Activated gamma-delta T cell treated with Interleukin-2 at 50 U/mL for 16 hours (primary cell): ENCODE measurements at places on chromosomes 12 and 14.

DNA sequence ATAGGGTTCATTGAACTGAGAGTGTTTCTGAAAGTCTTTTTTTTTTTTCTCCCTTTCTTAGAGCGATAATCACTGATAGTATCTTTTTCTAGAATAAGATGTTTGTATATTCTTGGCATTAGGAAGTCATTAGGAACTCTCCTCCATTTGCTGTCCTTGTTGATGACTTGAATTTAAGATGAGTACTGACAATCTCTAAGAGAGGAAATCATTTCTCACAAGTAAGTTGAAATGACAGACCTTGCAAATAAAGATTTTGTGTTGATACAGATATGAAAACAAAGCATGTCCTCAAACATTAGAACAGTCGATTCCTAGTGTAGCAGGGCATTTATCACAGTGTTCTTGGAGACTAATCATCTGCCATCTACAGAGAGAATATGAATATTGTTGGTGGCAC lies 458.4 kb upstream of the SYT1 start:
- no peak for DNase-seq

- no peak for DNase-seq
These were observed 102.8 kb downstream of the SLC16A7 start for GRCh38 chr12:59698600-59698999.

DNA sequence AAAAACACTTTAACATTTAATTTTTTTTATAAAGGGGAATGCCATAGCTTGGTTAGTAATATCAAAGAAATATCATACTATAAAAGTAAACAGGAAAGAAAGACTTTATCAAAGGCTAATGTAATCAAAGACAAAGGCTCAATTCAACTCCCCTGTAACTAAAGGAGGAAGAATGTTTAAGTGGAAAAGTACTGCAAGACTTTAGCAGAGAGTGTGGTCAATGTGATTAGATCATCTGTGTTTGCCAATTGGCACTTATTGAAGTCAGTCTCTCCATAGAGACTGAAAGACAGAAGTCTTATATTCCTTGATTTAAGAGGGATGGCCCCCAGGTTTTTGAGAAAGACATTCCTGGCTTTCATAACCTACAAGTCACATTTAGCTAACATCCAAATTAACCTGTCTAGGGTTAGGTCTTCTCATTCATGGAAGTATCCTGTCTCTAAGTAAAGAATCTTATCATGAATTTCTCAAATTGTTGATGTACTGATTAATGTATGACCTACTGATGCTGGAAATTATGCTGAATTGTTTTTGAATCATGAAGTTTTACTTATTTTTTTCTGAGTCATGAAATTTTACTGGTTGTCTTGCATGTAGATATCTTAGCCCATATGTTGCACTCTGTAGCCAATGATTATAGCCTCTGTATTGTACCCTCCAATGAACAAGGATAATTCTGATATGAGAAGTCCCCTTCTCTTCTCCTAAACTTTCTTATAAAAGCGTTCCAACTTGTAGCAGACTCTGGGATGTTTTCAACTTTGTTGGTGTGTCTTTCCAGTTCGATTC lies 65.4 kb downstream of the ATXN7L3B start:
- DNase-seq: no peak

DNA sequence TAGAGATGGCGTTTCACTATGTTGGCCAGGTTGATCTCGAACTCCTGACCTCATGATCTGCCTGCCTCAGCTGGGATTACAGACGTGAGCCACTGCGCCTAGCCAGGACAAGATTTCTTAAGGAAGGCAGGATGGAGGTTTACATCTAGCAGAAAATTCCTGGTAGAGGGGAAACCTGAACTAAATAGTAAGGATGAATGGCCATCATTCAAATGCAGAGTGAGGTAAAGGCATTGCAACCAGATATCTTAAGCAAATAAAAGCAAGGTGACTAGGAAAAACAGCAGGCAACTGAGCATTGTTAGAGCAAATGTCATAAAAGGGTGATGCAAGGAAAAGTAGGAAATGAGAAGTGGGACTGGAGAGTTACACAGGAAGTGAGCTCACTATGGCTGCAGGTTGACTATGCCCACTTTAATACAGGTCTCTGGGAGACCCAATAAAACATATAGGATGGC lies 133.0 kb downstream of the SOX5 start:
- no peak for DNase-seq

DNA sequence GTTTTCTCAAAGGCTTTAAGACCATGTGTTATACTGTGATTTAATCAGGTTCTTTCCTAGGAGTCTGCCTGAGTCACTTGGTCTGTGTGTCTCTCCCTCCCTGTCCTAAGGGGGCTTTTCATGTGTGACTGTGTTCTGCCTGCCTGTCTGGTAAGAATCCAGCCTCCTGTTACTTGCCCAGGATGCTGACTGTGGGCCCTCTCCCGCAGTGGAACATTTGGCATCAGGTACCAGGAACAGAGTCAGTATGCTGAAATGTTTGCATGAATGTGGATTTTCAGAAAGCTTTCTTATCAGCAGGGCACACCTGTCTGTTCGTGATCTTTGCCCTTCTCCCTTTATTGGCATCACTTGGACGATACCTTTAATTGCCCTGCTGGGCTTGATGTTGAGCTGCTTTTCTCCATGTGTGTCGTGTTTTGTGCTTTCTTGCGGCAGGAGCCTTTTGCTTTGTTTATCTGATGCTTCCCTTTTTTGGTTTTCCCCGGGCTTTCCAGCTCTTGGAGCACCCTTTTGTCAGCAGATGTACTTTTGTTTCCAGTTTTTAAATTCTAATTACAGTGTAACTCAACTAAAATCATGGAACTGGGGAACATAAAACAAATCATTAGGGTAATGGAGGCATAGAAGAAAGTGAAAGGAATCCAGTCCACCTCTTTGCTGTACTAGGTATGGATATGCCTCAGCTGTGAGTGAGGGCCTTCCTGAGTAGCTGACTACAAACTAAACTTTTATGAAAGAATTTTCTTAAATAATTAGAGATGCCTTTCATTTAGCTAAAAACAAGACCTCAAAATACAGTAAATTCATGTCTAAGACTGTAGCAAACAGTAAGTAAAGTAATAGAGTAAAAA lies 72.5 kb downstream of the TRAF3 start:
- no peak for DNase-seq

- no peak for DNase-seq
These were observed 31.6 kb upstream of the SGPP1 start for GRCh38 chr14:63759456-63759855.

GRCh38 chr14:102878970-102879460 lies 43.4 kb upstream of the AMN start:
- DNase-seq: no peak

- DNase-seq: no peak
These were observed 157.4 kb upstream of the FKBP4 start for GRCh38 chr12:2637371-2637770.
